ENCODE measurements at places on chromosomes 2 and 18. TPM values are rescaled to one million over a fixed set of nuclear protein-coding genes. Genes with fewer than 3 reads are reported as not detected.
A peak's percentile ranks its signal among the peaks of the same experiment; 100 is the strongest.

DNA sequence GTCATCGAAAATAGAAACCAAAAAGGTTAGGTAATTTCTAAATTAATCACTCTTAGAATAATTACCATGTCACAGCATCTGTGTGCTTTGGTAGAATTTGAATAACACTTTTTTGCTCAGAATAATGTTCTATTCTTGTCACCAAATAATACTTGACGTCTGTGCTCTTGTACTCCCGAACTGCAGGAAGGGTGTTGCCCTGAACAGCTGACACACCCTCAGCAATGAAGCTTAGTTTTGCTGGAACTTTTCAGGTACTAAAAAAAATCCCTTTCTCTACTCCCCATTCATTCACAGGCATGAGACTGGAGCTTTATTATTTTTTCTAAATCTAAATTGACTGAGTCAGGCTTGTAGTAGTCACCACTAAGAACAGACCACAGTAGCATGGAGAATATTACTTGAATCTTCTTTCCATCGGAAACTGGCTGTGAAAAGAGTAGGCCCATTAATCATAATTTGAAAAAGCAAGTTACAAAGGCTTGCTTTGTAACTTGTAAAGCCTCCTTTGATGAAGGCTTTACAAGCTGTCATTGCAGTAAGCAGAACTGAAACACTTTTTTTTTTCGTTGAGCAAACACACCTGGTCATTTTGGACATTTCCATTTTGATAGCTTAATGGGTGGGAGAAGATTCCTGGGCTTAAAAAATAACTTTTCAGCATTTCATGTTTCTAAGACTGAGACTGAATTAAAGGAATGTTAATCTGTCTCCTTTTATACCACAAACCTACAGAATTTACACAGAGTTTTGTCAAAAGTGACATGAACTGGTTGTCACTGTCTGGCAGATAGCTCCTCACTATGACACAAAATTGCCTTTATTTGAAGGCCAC, 70.3 kb upstream of the PELI1 start:
- H3K4me3 ChIP-seq: no peak overlapping the region
- H3K27ac ChIP-seq: no peak overlapping the region

DNA sequence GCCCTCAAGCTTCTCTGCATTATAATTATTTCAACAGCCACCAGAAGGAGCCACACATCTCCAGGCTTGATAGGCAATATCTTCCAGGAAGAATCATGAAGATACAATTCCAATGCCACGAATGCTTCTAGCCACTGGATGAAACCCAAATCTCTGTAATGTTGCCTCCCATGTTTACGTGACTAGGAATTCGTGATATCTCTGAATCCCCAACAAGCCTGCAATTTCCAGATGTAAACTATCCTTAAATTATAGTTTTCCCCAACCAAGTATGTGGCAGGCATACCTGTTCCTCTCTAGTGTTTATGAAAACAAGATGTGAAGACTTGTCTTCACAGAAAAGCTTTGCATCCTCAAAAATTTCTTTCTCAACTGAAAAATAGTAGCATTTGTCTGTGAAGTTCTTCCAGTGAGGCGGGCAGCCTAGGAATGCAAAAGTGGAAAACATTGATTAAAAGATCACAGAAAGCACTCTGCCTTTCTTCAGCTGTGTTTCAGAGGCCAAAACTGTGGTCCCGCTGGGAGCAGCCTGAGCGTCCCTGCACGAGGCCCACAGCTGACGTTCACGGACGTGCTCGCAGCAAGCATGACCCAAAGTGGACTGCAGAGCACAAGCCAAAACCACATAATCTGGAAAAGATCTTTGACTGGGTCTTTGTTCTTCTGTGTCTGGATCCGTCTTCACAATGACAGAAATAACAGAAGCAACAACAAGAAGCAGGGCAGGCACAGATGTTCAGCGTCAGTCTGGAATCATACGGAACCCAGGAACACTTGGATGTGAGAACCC, 65.1 kb upstream of the THOC1 start:
- H3K27me3 ChIP-seq: no peaks in the 10 kb centered on the region
- DNase-seq: no peak
- no peak overlapping the region for H3K27ac ChIP-seq
- no peaks in the 10 kb centered on the region for H3K36me3 ChIP-seq

DNA sequence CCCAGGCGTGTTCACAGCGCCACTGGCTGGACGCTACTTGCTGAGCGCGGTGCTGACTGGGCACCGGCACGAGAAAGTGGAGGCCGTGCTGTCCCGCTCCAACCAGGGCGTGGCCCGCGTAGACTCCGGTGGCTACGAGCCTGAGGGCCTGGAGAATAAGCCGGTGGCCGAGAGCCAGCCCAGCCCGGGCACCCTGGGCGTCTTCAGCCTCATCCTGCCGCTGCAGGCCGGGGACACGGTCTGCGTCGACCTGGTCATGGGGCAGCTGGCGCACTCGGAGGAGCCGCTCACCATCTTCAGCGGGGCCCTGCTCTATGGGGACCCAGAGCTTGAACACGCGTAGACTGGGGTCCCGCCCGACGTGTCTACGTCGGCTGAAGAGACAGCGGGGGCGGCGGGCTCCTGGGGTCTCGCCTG, 891 bp upstream of the KHK start:
- no peaks in the 10 kb centered on the region for H3K27me3 ChIP-seq
- DNase-seq: peak; percentile 71
- H3K27ac ChIP-seq: no peak overlapping the region
- H3K36me3 ChIP-seq: no peaks in the 10 kb centered on the region

DNA sequence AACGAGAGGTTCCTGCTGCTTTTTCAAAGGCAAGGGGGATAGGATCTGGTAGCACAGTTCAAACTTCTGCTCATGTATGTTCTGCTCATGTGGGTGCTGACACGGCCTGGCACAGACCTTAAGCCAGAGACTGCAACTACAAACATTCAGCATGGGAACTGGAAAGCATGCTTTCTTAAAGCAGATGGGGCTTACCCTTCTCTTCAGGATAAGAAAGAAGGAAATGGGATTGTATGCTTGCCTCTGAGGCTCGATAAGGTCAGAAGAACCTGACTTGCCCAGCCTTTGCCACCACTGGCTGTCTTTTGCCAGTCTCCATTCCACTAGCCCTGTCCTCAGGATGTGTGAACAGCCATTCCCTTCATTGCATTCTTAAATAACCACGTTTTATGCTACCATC, 10.7 kb downstream of the DOCK10 start:
- H3K27me3 ChIP-seq: no peaks in the 10 kb centered on the region
- H3K4me1 ChIP-seq: no peaks in the 10 kb centered on the region
- H3K4me3 ChIP-seq: no peak overlapping the region
- H3K36me3 ChIP-seq: no peaks in the 10 kb centered on the region
- no peak overlapping the region for H3K27ac ChIP-seq

DNA sequence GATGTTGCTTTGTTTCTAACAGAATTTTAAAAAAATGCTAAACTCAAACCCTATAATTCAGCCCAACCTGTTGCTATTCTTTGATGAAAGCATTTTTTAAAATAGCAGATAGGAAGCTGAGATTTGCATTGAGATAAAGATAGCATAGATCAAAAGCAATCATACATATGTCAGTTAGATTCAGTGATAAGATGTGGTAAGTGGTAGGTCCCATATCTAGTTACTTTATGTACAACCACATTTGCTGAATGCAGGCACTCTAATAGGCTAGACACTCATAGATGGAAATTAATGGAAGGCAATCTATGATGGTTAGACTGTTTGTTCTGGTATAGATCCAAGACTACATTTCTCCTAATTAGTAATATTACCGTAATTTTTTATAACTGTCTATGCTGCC, 27.2 kb upstream of the C1D start:
- no peak for DNase-seq
- no peaks in the 10 kb centered on the region for H3K4me1 ChIP-seq
- H3K27me3 ChIP-seq: no peaks in the 10 kb centered on the region
- H3K4me3 ChIP-seq: no peak overlapping the region
- no peaks in the 10 kb centered on the region for H3K36me3 ChIP-seq

Gene ANKRD39
- total RNA-seq: 13.0 TPM

DNA sequence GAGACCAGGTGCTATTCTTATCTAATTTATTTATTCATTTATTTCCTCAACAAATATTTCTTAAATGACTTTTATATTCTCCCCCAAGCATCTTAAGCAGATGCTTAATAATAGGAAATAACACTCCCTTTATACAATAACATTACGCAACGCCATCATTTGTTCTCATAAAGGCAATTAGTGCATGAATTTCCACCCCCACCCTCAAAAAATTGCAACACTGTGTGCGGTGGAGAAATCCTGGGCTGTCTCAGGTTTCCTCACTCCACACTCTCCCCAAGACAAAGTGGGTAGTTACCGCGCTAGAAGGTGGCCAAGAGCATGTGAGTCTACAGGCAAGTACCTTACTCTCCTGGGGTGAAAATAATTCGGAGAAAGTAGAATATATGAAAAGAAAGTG, 37.0 kb upstream of the CTDP1 start:
- H3K4me1 ChIP-seq: no peaks in the 10 kb centered on the region
- no peak overlapping the region for H3K4me3 ChIP-seq
- H3K27me3 ChIP-seq: no peaks in the 10 kb centered on the region
- DNase-seq: no peak

DNA sequence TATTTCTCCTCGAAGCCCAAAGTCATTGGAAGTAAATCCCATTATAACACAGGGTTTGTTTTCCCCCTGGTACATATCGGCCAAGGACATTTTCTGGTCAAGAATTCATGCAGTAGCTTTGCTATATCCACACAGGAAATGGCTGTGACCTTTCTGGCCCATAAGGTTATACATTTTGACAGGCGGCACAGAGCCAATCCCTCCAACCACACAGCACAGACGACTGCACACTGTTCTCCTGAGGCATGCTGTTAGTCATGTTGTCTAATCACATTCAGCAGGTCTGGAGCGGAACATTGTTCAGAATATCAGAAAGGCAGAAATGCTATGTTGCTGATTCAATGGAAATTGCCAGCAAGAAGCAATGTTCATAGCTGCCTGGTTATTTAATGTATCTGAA, 742.3 kb upstream of the SLC8A1 start:
- no peaks in the 10 kb centered on the region for H3K4me1 ChIP-seq
- H3K36me3 ChIP-seq: no peaks in the 10 kb centered on the region
- H3K27me3 ChIP-seq: no peaks in the 10 kb centered on the region
- H3K4me3 ChIP-seq: no peak overlapping the region
- DNase-seq: no peak
- no peak overlapping the region for H3K27ac ChIP-seq

DNA sequence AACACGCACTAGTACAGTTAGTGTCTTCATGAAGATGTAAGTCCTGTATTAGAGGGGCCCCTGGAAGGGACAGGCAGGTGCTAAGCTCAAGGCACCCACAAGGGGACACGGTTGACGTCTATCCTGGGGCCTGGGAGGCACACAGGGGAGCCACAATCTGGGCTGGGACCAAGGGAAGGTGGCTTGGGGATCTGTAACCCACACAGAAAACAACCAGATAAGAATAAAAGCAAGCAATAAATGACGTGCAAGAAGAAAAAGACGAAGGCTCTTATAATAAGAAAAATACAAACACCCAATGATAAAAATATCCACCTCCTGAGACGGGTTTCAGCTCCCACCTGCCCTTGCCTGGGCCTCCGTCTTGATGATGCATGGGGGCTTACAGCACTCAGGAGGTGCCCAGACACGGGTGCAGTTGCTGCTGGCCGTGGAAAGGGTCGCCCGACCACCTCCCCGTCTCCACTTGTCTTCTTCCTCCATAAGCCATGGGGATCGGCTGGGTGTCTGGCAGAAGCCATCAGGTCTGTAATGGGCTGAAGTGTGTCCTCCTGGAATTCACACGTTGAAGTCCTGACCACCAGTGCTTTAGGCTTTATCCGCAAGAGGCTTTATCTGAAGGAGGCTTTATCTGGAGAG, 73.9 kb downstream of the TWIST2 start:
- no peak for DNase-seq
- H3K27ac ChIP-seq: no peak overlapping the region
- H3K4me3 ChIP-seq: no peak overlapping the region
- no peaks in the 10 kb centered on the region for H3K27me3 ChIP-seq

Gene BMP10
- not detected for total RNA-seq

DNA sequence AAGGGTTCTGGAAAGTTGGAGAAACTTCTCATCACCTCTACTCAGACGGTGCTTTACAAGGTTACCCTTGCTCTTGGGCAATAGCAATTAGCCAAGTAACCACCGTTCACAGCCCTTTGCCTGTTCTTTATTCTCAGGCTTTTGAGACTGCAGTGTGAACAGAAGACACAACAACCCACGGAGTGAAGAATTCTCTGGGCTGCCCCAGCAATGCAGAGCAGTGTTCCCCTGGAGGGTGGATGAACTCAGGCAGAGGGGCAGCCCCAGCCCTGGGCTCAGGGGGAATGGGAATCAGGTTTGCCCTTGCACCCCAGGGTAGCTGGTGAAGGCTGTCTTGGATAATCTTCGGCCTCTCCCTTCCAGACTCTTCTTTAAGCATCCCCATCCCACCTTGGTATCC, 69.1 kb downstream of the MCFD2 start:
- H3K4me1 ChIP-seq: no peaks in the 10 kb centered on the region
- no peaks in the 10 kb centered on the region for H3K27me3 ChIP-seq
- H3K36me3 ChIP-seq: no peaks in the 10 kb centered on the region
- H3K4me3 ChIP-seq: no peak overlapping the region
- no peak for DNase-seq

GRCh38 chr18:71115261-71115660, 826.4 kb downstream of the SOCS6 start:
- DNase-seq: no peak
- H3K4me3 ChIP-seq: no peak overlapping the region
- H3K27me3 ChIP-seq: no peaks in the 10 kb centered on the region
- no peaks in the 10 kb centered on the region for H3K4me1 ChIP-seq

DNA sequence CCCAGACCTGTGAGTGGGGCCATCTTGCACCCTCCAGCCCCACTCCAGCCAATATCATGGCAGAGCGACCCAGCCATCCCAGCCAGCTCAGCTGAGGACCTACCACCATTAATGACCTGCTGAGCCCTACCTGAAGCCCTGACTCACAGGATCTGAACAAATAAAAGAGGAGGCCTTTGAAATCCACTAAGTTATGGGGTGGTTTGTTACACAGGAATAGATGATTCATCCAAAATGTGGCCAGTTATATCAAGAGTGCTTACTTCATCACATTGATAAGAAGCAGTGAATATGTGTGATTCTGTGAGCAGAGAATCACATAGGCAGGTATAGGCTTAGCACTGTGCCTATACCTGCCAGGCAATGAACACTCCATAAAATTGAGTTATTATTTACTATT, 34.7 kb upstream of the FAM124B start:
- H3K27ac ChIP-seq: no peak overlapping the region
- H3K4me1 ChIP-seq: no peaks in the 10 kb centered on the region
- peaks cover 10% of the 10 kb centered on the region for H3K36me3 ChIP-seq
- DNase-seq: no peak
- no peaks in the 10 kb centered on the region for H3K27me3 ChIP-seq

- peak; percentile 60 for DNase-seq
- H3K27me3 ChIP-seq: no peaks in the 10 kb centered on the region
- no peak overlapping the region for H3K27ac ChIP-seq
- no peaks in the 10 kb centered on the region for H3K4me1 ChIP-seq
- H3K36me3 ChIP-seq: no peaks in the 10 kb centered on the region
- no peak overlapping the region for H3K4me3 ChIP-seq
These were observed 19.8 kb downstream of the SMIM21 start for GRCh38 chr18:75407468-75408437.

Measured in H9 (cell line).